Memory B cell (primary cell): ENCODE measurements at places on chromosomes 7 and 10.

DNA sequence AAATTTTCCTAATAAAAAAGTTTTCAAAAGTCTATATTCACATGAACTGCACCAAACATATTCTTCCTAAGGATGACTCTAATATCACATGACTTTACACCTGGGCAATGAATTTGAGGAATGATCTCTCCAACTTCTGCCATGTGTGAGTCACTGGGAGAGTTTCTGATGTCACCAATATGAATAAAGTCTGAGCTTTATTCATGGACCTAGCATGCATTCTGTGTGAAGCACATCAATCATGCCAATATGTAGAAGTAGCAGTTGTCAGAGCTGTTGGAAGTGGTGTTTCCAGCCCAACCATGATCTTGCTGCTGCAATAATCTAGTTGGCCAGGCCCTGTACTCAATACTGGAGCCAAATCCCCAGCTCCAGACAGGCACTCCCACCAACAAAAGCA lies 91.7 kb upstream of the IFRD1 start:
- no peak overlapping the region for H3K4me3 ChIP-seq
- no peak overlapping the region for H3K27ac ChIP-seq
- H3K36me3 ChIP-seq = no peaks in the 10 kb centered on the region
- no peaks in the 10 kb centered on the region for H3K4me1 ChIP-seq
- peaks cover 5% of the 10 kb centered on the region for H3K27me3 ChIP-seq

DNA sequence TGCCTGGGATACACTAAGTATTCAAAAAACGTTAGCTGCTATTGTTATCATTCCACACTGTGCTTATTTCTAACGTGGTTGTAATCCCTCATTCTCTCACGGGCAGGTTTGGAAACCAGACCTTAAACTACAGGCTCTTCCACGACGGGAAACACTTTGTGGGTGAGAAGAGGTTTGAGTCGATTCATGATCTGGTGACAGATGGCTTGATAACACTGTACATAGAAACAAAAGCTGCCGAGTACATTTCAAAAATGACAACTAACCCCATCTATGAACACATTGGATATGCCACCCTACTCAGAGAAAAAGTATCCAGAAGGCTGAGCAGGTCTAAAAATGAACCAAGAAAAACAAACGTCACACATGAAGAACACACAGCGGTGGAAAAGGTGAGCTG lies 163.2 kb upstream of the PRR15 start:
- H3K4me3 ChIP-seq = no peak overlapping the region
- H3K4me1 ChIP-seq = no peaks in the 10 kb centered on the region
- no peaks in the 10 kb centered on the region for H3K36me3 ChIP-seq
- peaks cover 3% of the 10 kb centered on the region for H3K27me3 ChIP-seq

- H3K27me3 ChIP-seq = peaks cover 2% of the 10 kb centered on the region
- peak within 1 kb of the TSS; percentile 97 for H3K27ac ChIP-seq
- H3K4me1 ChIP-seq = peaks cover 21% of the 10 kb centered on the region
- H3K36me3 ChIP-seq = peaks cover 6% of the 10 kb centered on the region
Observed at GRCh38 chr7:111561904-111562732, at the start of gene IMMP2L. Gene IMMP2L (minus strand): TSS chr7:111562492.

GRCh38 chr10:32949221-32949678 lies 8.8 kb downstream of the ITGB1 start:
- H3K4me1 ChIP-seq = peaks cover 43% of the 10 kb centered on the region
- H3K36me3 ChIP-seq = peaks cover 20% of the 10 kb centered on the region
- no peaks in the 10 kb centered on the region for H3K27me3 ChIP-seq
- H3K27ac ChIP-seq = peak overlapping the region; percentile 79
- peak overlapping the region; percentile 17 for H3K4me3 ChIP-seq

DNA sequence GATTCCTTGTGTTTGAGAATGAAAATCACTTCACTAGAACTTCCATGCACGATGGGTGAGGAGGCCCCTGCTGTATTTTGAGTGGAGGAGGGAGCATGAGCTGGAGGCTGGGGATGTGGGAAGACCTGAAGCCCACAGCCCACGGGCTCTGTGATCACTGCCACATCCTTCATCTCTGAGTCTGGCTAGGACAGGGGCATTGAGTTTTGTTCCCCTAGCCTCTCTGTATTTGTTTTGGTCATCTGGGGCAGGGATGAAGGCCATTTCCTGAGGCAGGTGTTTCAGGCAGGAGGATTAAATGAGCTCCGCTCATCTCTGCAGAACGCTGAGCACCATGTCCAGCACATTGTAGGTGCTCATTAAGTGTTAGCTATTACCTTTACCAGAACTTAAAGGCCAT lies 293.6 kb downstream of the GLRX3 start:
- H3K4me3 ChIP-seq = no peak overlapping the region
- H3K27me3 ChIP-seq = no peaks in the 10 kb centered on the region
- no peaks in the 10 kb centered on the region for H3K4me1 ChIP-seq
- no peak overlapping the region for H3K27ac ChIP-seq

GRCh38 chr10:101035916-101036702 lies 5.1 kb downstream of the SFXN3 start:
- H3K36me3 ChIP-seq = peaks cover 12% of the 10 kb centered on the region
- no peak for DNase-seq
- no peaks in the 10 kb centered on the region for H3K27me3 ChIP-seq
- H3K4me1 ChIP-seq = peaks cover 14% of the 10 kb centered on the region
- H3K27ac ChIP-seq = no peak overlapping the region

- no peaks in the 10 kb centered on the region for H3K36me3 ChIP-seq
- H3K27me3 ChIP-seq = peaks cover 3% of the 10 kb centered on the region
- no peak overlapping the region for H3K4me3 ChIP-seq
Observed at GRCh38 chr7:137790828-137791227, 55.9 kb downstream of the DGKI start.

DNA sequence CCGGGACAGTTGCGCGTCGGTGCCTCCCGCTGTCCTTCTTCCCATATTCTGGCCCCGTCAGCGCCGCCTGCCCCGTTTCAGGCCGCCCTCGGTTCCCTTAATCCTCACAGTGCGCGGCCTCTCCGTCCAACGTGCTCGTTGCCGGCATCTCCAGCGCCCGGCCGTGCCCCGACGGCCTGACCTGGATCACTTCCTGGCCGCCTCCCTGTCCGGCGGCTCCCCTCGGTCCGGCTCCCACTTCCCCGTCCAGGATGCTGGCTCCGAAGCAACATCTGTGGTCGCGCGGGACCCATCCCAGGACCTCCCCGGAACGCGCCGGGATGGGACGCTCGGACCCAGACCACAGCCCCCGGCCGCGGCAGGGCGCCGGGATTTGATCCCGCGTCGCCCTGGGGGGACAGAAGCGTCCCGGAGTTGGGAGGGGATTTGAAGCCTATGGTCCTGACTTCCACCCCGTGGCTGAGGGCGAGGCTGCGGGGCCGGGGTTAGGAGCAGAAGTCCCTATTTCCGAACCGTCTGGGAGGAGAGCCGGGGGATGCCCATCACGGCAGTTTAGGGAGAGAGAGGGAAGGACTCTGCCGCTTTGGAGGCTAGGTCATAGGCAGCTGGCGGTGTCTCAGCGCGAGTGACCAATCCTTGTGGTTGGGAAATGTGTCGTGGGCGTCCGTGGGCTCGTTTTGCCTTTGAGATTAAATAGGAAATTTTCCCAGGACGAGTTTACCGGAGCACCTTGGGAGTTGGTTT lies 53.8 kb downstream of the KCTD7 start:
- DNase-seq = no peak
- no peaks in the 10 kb centered on the region for H3K27me3 ChIP-seq
- peak overlapping the region; percentile 95 for H3K4me3 ChIP-seq
- peak overlapping the region; percentile 99 for H3K27ac ChIP-seq
- H3K4me1 ChIP-seq = peaks cover 22% of the 10 kb centered on the region

DNA sequence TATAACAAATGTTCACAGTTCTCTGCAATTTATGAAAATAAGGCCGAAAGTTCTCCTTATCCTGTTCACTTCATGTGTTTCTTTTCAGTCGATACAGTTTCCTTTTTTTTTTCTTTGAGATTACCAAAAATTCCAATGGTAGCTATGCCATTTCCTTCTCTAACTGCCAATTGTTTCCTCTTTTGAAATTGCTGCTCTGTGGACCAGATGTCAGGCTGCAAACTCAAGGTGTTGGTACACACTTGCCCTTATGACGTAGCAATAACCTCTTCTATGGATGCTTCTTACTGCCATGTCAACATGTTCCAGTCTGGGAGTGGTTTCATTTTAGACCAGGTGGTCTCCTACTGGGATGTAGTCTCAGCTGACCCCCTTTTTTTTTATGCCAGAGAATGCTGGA lies 52.9 kb downstream of the CASD1 start:
- H3K36me3 ChIP-seq = peaks cover 20% of the 10 kb centered on the region
- no peaks in the 10 kb centered on the region for H3K4me1 ChIP-seq
- no peak overlapping the region for H3K4me3 ChIP-seq
- no peak for DNase-seq
- peak overlapping the region; percentile 20 for H3K27ac ChIP-seq

DNA sequence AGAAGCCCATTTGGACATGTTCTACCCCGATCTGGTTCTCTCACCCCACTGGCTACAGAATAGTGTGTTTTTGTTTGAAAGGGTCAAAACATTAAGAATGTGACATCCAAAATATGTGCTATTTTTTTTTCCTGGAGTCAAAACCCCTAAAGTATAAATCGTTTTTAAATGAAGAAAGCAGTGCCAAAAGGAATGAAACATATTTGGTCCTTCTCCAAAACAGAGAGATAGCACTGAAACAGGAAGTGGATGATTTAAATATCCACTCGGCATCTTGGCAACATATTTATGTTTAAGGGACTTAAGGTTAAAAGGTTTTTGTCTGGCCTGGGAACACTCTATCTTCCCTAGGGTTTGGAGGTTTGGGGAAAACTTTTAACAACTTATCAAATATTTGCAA lies 32.3 kb downstream of the CALD1 start:
- peaks cover 7% of the 10 kb centered on the region for H3K27me3 ChIP-seq
- no peak for DNase-seq
- H3K27ac ChIP-seq = no peak overlapping the region
- no peak overlapping the region for H3K4me3 ChIP-seq

- H3K4me3 ChIP-seq = no peak overlapping the region
- H3K4me1 ChIP-seq = peaks cover 6% of the 10 kb centered on the region
- H3K27ac ChIP-seq = no peak overlapping the region
- H3K27me3 ChIP-seq = no peaks in the 10 kb centered on the region
- peaks cover 28% of the 10 kb centered on the region for H3K36me3 ChIP-seq
- no peak for DNase-seq
Observed at GRCh38 chr10:11950325-11951018, 92.1 kb downstream of the UPF2 start.

DNA sequence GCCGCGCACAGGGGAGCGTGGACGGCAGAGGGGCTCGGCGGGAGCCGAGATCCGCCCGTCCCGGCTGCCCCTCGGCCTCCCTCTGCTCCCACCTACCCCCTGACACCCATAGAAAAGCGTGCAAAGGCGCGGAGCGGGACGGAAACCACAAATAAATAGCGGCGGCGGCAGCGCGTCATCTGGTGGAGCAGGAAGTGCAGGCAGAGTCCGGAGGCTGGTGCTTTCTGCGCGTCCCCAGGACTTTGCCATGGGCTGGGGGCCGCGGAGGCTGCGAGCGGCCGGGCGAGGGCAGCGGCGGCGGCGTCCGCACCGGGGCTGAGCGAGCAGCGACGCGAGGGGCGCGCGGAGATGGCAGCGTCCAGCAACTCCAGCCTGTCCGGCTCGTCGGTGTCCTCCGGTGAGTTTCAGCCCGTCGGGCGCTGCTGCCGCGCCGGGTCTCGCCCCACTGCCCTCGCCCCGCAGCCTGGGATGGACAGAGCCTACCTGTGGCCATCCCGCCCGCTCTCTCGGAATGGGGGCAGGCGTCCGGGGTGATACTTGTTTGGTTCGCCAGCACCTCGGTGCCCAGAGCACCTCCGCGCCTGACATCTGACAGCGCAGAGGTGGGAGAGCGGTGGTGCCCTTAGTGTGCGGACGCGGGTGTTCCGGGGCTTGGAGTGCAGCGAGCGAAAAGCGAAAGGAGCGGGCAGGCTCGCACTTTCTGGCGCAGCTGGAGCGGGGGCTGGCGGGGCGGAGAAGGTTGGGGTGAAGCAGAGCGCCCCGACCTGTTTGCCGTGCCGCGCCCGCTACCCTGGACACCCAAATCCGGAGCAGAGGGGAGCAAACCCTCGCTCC lies at the start of gene CHN2:
Gene CHN2 (plus strand): TSS at position 182 of the 834 bp plus-strand sequence.
- H3K4me3 ChIP-seq = peak within 1 kb of the TSS; percentile 83
- H3K4me1 ChIP-seq = peaks cover 6% of the 10 kb centered on the region
- DNase-seq = peak; percentile 19
- H3K36me3 ChIP-seq = no peaks in the 10 kb centered on the region
- peaks cover 12% of the 10 kb centered on the region for H3K27me3 ChIP-seq

DNA sequence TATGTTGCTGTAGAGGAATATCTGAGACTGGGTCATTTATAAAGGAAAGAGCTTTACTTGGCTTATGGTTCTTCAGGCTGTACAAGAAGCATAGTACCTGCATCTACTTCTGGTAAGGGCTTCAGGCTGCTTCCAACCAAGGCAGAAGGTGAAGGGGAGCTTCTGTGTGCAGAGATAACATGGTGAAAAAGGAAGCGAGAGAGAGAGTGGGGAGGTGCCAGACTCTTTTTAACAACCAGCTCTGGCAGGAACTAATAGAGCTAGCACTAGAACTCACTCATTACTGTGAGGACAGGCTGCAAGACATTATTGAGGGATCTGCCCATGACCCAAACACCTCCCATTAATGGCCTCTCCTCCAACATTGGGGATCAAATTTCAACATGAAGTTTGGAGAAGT lies 94.5 kb downstream of the KIF20B start:
- H3K27ac ChIP-seq = no peak overlapping the region
- H3K4me3 ChIP-seq = no peak overlapping the region
- H3K27me3 ChIP-seq = peaks cover 5% of the 10 kb centered on the region

DNA sequence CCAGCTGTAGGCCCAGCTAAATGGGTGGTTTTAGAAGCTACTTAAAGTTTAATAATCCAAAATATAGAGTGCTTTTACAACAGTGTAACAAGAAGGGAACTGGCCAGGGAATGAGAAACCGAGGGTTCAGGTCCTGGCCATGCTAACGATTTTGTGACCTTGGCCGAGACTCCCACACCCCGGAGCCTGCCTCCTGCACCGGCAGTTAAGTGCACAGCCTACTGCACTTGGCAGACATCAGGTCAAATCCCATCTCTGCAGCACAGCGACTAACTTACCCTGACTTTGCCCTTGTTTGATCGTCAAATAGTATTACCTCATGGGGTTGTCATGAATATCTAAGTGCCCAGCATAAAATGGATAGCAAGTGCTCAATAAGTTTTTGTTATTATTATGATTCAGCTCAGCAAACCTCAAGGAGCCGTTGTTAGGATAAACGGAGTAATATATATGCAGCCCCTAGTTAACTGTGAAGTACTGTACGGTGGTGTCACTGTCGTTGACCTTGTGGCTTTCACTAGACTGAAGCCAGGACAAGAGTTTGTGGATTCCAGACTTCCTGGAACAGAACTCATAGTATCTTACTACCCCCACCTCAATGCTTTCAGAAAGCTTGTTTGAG lies 35.5 kb downstream of the LYZL1 start:
- H3K4me1 ChIP-seq = no peaks in the 10 kb centered on the region
- no peak for DNase-seq
- peaks cover 2% of the 10 kb centered on the region for H3K27me3 ChIP-seq
- no peaks in the 10 kb centered on the region for H3K36me3 ChIP-seq
- H3K27ac ChIP-seq = no peak overlapping the region
